K562 (cell line): ENCODE measurements at places on chromosomes 13 and 19. TPM values are rescaled to one million over a fixed set of nuclear protein-coding genes. Genes with fewer than 3 reads are reported as not detected.
A peak's percentile ranks its signal among the peaks of the same experiment; 100 is the strongest.

Gene SLITRK6
- total RNA-seq: not detected in 2 replicates

DNA sequence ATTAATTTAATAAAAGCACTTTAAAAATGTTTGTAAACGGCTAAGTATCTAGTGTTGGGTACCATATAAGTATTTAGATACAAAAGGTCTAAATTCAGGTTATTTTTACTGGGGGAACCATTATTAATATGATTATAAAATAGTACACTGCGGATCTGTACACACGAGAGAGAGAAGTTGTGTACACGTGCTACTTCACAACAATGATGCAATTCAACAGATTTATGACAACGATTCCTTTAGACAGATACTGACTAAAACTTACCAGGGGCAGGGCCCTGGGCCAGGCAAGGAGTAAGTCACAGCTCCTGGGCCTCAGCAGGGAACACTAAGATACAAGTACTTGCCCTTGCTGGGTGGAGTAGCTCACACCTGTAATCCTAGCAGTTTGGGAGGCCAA is 29.1 kb upstream of the TPTE2 start:
- no peak overlapping the region for H3K27ac ChIP-seq
- H3K4me3 ChIP-seq: no peak overlapping the region
- DNase-seq: no peak
- no peaks in the 10 kb centered on the region for H3K36me3 ChIP-seq

Gene RFPL4A
- 0.16 TPM in 1 of 2 replicates, not detected in the other for total RNA-seq

DNA sequence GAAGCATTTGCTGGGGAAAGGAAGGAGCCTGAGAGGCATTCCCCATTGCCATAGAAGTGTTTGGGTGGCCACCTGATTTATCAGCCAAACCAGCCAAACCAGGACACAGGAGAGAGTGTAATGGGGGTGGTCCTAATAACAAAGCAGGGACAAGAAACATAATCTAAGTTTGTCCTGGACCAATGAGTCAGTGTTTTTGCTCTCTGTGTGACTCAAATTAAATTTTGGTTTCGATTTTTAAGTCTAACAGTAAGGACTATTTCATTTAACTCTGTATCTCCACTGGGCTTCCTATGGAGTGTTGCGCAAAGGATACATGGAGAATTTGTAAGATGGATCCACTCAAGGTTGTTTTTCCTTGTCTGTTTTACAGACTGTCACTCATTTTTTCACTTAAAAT is 19.5 kb upstream of the TRPC4 start:
- H3K4me1 ChIP-seq: no peaks in the 10 kb centered on the region
- no peaks in the 10 kb centered on the region for H3K36me3 ChIP-seq
- no peak for DNase-seq

GRCh38 chr13:113049521-113049941 is 56.1 kb upstream of the F7 start:
- no peak for DNase-seq
- no peaks in the 10 kb centered on the region for H3K36me3 ChIP-seq
- H3K4me3 ChIP-seq: no peak overlapping the region

DNA sequence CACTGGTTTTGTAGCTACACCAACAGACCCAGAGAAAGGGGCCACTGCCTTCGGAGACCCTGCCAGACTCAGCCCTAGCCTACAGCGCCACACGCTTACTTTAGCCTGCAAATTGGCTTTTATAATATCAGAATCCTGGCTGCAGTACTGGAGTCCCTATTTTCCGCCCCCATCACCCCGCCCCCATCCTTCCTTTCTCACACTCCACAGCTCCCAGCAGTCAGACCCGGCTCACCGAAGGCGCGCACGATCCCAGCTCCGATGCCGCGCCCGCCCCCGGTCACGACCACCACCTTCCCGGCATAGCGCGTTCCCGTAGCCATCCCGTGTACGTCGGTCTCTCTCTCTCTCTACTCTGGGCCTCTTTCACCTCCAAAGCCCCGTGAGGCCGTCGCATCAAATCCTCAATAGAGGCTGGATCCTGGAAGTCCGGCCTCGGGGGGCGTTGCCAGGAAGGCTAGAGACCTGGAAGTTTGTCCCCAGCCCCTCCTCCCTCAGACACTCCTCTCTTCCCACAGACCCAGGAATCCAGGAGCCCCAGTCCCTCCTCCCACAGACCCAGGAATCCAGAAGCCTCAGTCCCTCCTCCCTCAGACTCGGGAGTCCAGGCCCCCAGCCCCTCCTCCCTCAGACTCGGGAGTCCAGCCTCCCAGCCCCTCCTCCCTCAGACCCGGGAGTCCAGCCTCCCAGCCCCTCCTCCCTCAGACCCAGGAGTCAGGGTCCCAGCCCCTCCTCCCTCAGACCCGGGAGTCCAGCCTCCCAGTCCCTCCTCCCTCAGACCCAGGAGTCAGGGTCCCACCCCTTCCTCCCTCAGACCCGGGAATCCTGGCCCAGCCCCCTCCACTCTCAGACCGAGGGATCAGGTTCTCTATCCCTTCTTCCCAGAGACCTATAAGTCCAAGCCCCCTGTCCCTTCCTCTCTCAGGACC is at the start of gene HSD17B14:
TSS of gene HSD17B14 (minus strand) at position 403 of the 929 bp plus-strand sequence. CDS start at position 323, 80 bp downstream.
- H3K27ac ChIP-seq: peak within 1 kb of the TSS; percentile 82
- H3K36me3 ChIP-seq: no peaks in the 10 kb centered on the region; the same call in 1 of the 3 replicates
- H3K4me3 ChIP-seq: no peak within 1 kb of the TSS
- DNase-seq: no peak
- peaks cover 38% of the 10 kb centered on the region for H3K4me1 ChIP-seq
- no peaks in the 10 kb centered on the region for H3K27me3 ChIP-seq

- H3K27ac ChIP-seq: no peak overlapping the region
- no peaks in the 10 kb centered on the region for H3K36me3 ChIP-seq
- no peaks in the 10 kb centered on the region for H3K27me3 ChIP-seq
- no peak overlapping the region for H3K4me3 ChIP-seq
- H3K4me1 ChIP-seq: no peaks in the 10 kb centered on the region
Observed at GRCh38 chr13:96342852-96343465, 253.1 kb downstream of the HS6ST3 start.

GRCh38 chr13:109548374-109548773 is 238.0 kb downstream of the IRS2 start:
- no peaks in the 10 kb centered on the region for H3K36me3 ChIP-seq
- H3K27ac ChIP-seq: no peak overlapping the region
- no peaks in the 10 kb centered on the region for H3K4me1 ChIP-seq
- H3K4me3 ChIP-seq: no peak overlapping the region
- DNase-seq: no peak

- peaks cover 20% of the 10 kb centered on the region; the same call in 2 of the 3 replicates for H3K36me3 ChIP-seq
- no peak overlapping the region for H3K27ac ChIP-seq
- H3K27me3 ChIP-seq: no peaks in the 10 kb centered on the region
- no peak overlapping the region for H3K4me3 ChIP-seq
- H3K4me1 ChIP-seq: peaks cover 20% of the 10 kb centered on the region
- no peak for DNase-seq
Observed at GRCh38 chr19:49985871-49986270, 24.9 kb upstream of the SIGLEC11 start.

GRCh38 chr19:5186293-5187050 is 154.1 kb downstream of the PTPRS start:
- DNase-seq: no peak
- H3K4me3 ChIP-seq: no peak overlapping the region

Gene APOC4
- total RNA-seq: not detected in 2 replicates

Gene IGLON5
- total RNA-seq: 0.22 and 0.27 TPM in 2 replicates

- H3K4me1 ChIP-seq: no peaks in the 10 kb centered on the region
- peaks cover 27% of the 10 kb centered on the region; the same call in 1 of the 2 replicates for H3K27me3 ChIP-seq
- no peak overlapping the region for H3K27ac ChIP-seq
- H3K4me3 ChIP-seq: no peak overlapping the region
- no peak for DNase-seq
Observed at GRCh38 chr19:1533510-1534150, 9.8 kb downstream of the PLK5 start.

Gene GJB2
- total RNA-seq: 0.07 TPM in 1 of 2 replicates, not detected in the other

Gene ATP8A2
- not detected in 2 replicates for total RNA-seq

Gene NUMBL
- 38.6 and 41.5 TPM in 2 replicates for total RNA-seq

- peak overlapping the region; percentile 92 for H3K4me3 ChIP-seq
- no peaks in the 10 kb centered on the region; the same call in 2 of the 3 replicates for H3K27me3 ChIP-seq
- peaks cover 60% of the 10 kb centered on the region for H3K36me3 ChIP-seq
- no peak for DNase-seq
- H3K4me1 ChIP-seq: peaks cover 33% of the 10 kb centered on the region
Observed at GRCh38 chr19:5976768-5977167, 1.2 kb downstream of the RANBP3 start.

Gene NCR1
- total RNA-seq: 0.92 and 1.5 TPM in 2 replicates

GRCh38 chr13:23876265-23876664 is 12.9 kb downstream of the MIPEP start:
- H3K27me3 ChIP-seq: no peaks in the 10 kb centered on the region
- no peaks in the 10 kb centered on the region for H3K4me1 ChIP-seq
- H3K4me3 ChIP-seq: no peak overlapping the region
- peaks cover 8% of the 10 kb centered on the region; the same call in 2 of the 3 replicates for H3K36me3 ChIP-seq
- no peak overlapping the region for H3K27ac ChIP-seq

DNA sequence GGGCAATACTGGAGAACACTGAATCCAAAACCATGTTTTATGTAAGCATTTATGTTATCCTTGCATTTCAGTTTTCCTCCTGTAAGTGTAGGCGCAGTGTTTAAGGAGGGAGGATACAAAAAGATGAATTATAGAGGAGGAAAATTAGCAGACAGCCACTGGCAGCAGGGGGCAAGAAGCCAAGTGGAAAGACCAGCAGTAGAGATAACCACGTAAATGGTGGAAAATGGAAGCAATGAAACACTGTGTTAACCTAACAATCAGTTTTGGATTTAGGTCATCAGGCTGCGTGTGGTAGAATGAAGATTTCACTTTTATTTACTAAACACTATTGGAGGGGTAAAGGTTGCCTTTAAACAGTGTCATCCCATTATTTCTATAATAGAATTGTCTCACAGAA is 447.3 kb downstream of the GPC6 start:
- no peak overlapping the region for H3K4me3 ChIP-seq
- H3K36me3 ChIP-seq: no peaks in the 10 kb centered on the region
- no peak overlapping the region for H3K27ac ChIP-seq
- H3K4me1 ChIP-seq: no peaks in the 10 kb centered on the region
- H3K27me3 ChIP-seq: no peaks in the 10 kb centered on the region

Gene TPTE2
- not detected in 2 replicates for total RNA-seq

GRCh38 chr13:79937311-79937710 is 403.6 kb downstream of the SPRY2 start:
- H3K36me3 ChIP-seq: no peaks in the 10 kb centered on the region
- no peak overlapping the region for H3K4me3 ChIP-seq
- no peaks in the 10 kb centered on the region for H3K4me1 ChIP-seq
- H3K27ac ChIP-seq: no peak overlapping the region

DNA sequence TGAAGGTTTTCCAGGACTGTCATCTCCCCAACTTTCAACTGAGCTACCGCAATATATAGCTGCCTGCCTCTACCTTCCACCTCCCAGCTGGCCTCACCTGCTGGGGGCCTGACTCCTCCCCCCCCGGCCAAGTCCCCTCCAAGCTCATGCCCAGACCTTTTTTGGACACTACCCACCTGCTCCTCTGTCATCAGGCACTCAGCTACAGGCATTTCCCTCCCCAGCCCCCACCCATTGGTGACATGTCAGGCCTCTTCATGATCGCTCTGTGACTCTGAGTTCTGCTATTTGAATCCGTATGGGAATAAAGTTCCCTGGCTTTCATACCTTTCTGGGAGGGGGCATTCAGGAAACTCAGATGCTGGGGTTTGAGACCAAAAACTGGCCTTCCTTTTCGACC is 1.8 kb downstream of the PRKACA start:
- no peak overlapping the region for H3K4me3 ChIP-seq
- H3K36me3 ChIP-seq: peaks cover 13% of the 10 kb centered on the region; the same call in 2 of the 3 replicates
- H3K4me1 ChIP-seq: peaks cover 47% of the 10 kb centered on the region; the same call in 2 of the 3 replicates
- no peak for DNase-seq
- H3K27ac ChIP-seq: no peak overlapping the region

DNA sequence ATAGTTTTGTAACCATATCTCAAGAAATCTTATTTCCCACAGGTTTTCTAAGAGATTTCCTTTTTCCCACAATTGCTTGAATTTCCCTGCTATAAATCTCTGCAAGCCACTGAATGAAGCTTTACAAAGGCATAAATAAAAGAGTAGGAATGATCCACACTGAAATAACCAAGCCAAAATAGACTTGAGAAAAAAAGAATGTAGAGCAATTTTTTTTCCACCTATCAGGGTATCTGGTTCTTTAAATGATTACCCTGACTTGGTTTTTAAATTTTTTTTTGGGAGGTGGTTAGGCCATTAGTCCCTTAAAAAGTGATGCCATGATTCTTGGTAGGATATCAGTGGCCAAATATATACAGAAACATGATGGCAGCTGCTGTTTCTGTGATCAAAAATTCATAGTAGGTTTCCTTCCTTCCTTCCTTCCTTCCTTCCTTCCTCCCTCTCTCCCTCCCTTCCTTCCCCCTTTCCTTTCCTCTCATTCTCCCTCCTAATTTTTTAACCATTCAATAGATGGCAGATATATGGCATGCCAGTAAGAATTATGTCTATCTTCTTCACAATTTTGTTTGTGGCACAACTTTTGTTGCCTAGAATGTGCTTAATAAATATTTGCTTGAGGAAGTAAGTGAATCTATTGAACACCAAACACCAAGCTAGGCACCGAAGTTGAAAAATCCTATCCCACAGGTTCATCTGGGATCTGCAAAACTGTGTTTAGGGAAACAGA is 233.7 kb downstream of the LHFPL6 start:
- no peaks in the 10 kb centered on the region for H3K4me1 ChIP-seq
- H3K27me3 ChIP-seq: no peaks in the 10 kb centered on the region
- H3K4me3 ChIP-seq: no peak overlapping the region
- DNase-seq: no peak

Gene GFY
- 0.11 TPM in 1 of 2 replicates, not detected in the other for total RNA-seq

DNA sequence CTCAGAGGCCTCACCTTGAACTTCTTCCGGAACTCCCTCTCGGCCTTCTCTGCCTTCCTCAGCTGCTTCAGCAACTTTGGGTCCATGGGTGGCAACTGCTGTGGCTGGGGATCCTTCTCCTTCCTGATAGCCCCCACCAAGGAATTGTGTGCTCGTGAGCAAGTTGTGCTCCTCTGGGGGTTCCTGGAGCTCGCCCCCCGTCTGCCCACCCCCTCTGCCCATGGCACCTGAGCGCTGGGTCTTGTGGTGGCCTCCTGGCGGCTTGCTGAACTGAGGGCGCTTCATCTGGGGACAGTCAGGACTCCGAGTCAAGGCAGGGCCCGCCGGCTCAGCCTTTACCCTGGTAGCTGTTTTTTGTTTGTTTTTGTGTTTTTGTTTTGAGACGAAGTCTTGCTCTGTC is 11.6 kb downstream of the PRAM1 start:
- H3K4me3 ChIP-seq: no peak overlapping the region
- DNase-seq: no peak
- peaks cover 32% of the 10 kb centered on the region; the same call in 2 of the 3 replicates for H3K36me3 ChIP-seq

GRCh38 chr19:36142496-36142895 is 2.6 kb downstream of the CAPNS1 start:
- H3K27me3 ChIP-seq: no peaks in the 10 kb centered on the region
- no peak overlapping the region for H3K27ac ChIP-seq
- no peak for DNase-seq
- peaks cover 53% of the 10 kb centered on the region for H3K36me3 ChIP-seq

DNA sequence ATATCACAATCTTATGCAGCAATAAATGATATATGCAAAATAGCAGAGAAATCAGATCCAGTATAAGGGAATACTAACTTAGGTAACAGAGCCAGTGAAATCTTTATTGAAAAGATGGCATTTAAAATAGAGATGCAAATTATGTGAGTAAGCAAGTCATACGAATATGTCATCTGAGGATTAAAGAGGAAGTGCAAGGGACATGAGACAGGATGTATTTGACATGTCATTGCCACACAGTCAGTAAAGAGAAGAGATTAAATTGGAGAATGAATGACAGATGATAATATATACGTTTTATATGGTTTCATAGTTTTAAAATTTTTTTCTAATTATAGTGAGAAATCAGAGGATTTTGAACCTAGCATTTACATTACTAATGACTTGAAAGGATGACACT is 426.4 kb downstream of the SLITRK5 start:
- DNase-seq: no peak
- no peaks in the 10 kb centered on the region for H3K4me1 ChIP-seq
- H3K27me3 ChIP-seq: no peaks in the 10 kb centered on the region
- no peak overlapping the region for H3K27ac ChIP-seq
